ENCODE measurements at places on chromosomes 7 and 10. TPM values are rescaled to one million over a fixed set of nuclear protein-coding genes. Genes with fewer than 3 reads are reported as not detected.

DENND2A gene
- 14.9 TPM for total RNA-seq

FAM221A gene
- total RNA-seq = 2.0 TPM

PLEKHA1 gene
- total RNA-seq = 11.9 TPM

ARPC1B gene
- 553 TPM for total RNA-seq

CYP26C1 gene
- 0.12 TPM for total RNA-seq

TMEM270 gene
- total RNA-seq = not detected

THNSL1 gene
- total RNA-seq = 4.9 TPM

SYT15 gene
- not detected for total RNA-seq

LDB3 gene
- not detected for total RNA-seq
